ENCODE measurements at places on chromosomes 7 and 10.

- no peak for DNase-seq
Measured at GRCh38 chr7:107103369-107103768, 58.9 kb downstream of the PRKAR2B start.

GRCh38 chr7:80443325-80443724 lies 68.5 kb downstream of the GNAT3 start:
- DNase-seq: no peak

DNA sequence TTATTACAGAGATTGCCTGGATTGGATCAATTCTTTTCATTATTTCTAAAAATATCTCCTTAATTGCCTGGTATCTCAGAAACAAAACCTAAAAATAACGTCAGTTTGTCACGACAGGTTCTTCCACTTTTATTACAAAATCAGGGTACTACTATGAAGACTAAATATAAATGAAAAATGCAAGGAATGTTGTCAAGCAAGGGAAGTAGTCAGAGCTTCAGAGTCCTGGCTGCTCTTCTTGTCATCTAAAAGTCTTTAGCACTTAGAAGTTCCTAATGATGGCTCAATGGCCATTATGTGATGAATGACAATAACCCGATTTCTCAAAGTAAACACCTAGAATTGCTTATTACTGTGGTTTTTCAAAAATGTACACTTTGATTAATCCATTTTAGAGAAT lies 192.2 kb downstream of the SEMA3A start:
- DNase-seq: no peak

GRCh38 chr10:2589196-2589595 lies 478.2 kb upstream of the PFKP start:
- no peak for DNase-seq

GRCh38 chr10:89343089-89343767 lies 15.4 kb downstream of the IFIT3 start:
- DNase-seq: no peak

Data from omental fat pad (tissue), 4 donors.